Progenitor cell of endocrine pancreas (in vitro differentiated cells): ENCODE measurements at places on chromosomes 11 and 22. TPM values are rescaled to one million over a fixed set of nuclear protein-coding genes. Genes with fewer than 3 reads are reported as not detected.

KRTAP5-7 gene
- 0.29 and 0.41 TPM in 2 replicates for total RNA-seq

APLNR gene
- 0.12 TPM in 1 of 2 replicates, not detected in the other for total RNA-seq

FAM181B gene
- total RNA-seq: 8.9 and 11.3 TPM in 2 replicates

- no peaks in the 10 kb centered on the region for H3K36me3 ChIP-seq
- no peak overlapping the region for H3K4me3 ChIP-seq
- DNase-seq: no peak
- peaks cover 4% of the 10 kb centered on the region for H3K27me3 ChIP-seq
- peaks cover 37% of the 10 kb centered on the region for H3K4me1 ChIP-seq
Observed at GRCh38 chr11:16926883-16927626, 87.2 kb downstream of the PLEKHA7 start.

DNA sequence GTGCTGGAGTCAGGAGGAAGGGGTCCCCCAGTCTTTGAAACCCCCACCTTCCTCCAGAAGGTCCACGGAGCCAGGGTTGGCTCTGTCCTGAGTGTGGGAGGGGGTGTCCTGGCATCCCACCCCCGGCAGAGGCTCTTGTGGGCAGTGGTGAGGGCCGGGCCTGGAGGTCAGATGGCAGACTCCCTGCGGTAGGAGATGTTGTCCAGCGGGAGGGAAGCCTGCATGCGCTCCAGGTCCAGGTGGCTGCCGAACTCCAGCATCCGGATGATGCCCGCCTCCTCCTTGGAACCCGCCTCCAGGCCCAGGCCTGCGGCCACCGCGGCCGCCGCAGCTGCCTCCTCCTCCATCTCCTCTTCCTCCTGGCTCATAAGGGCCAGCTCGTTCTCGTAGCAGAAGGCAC lies 28.4 kb downstream of the KCNJ4 start:
- no peak overlapping the region for H3K27ac ChIP-seq
- H3K27me3 ChIP-seq: no peaks in the 10 kb centered on the region
- no peak for DNase-seq
- peaks cover 2% of the 10 kb centered on the region for H3K4me1 ChIP-seq
- H3K4me3 ChIP-seq: no peak overlapping the region

DNA sequence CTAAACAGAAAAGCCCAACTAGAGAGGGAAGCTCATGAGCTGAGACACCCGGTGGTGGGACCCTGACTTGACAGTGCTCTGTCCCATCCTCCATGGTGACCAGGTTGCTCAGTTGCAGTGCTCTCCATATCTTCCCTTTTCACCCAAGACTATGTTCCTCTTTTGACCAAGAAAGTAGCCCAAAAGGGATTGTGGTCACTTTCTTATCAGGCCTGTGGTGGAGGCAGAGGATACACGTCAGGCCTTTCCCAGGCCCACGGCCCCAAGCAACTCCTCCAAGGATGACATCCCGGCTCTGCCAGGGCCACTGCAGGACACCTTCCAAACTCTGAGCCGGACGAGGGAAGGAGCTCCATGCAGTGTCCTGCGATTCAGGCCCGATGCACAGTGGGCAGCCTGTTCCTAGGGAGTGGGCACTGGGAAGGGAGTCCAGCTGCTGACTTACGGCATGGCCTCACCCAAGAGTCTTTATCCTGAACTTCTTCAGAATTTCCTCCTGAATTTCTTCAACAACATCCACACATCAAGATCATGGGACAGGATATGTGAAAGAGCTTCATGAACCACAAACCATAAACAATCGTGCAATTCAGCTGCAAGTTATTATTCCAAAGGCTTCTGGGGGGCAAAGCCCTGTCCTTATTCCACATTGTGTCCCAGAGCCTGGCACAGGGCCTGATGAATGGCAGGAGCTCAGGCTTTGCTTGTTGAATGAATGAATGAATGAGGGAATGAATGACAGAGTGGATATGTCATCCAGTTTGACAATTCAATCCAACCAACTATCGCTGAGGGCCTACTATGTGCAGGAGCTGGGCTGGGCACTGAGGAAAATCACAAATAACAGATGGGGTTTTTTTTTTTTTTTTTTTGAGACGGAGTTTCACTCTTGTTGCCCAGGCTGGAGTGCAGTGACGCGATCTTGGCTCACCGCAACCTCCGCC lies 36.0 kb upstream of the MYH9 start:
- DNase-seq: no peak
- H3K27ac ChIP-seq: peak overlapping the region; percentile 37
- H3K27me3 ChIP-seq: no peaks in the 10 kb centered on the region
- peaks cover 15% of the 10 kb centered on the region for H3K4me1 ChIP-seq
- no peaks in the 10 kb centered on the region for H3K36me3 ChIP-seq
- no peak overlapping the region for H3K4me3 ChIP-seq

NR1H3 gene
- 25.8 and 26.7 TPM in 2 replicates for total RNA-seq

GRCh38 chr11:46360878-46361277 lies 13.6 kb downstream of the DGKZ start:
- H3K4me1 ChIP-seq: peaks cover 12% of the 10 kb centered on the region
- no peaks in the 10 kb centered on the region for H3K27me3 ChIP-seq
- no peak for DNase-seq
- H3K36me3 ChIP-seq: no peaks in the 10 kb centered on the region
- peak overlapping the region; percentile 67 for H3K27ac ChIP-seq

- H3K27me3 ChIP-seq: peaks cover 10% of the 10 kb centered on the region
- no peak for DNase-seq
- no peak overlapping the region for H3K4me3 ChIP-seq
- H3K4me1 ChIP-seq: peaks cover 16% of the 10 kb centered on the region
- H3K27ac ChIP-seq: peak overlapping the region; percentile 57
- H3K36me3 ChIP-seq: no peaks in the 10 kb centered on the region
Observed at GRCh38 chr11:130163346-130164220, 4.0 kb downstream of the ST14 start.

- H3K36me3 ChIP-seq: no peaks in the 10 kb centered on the region
- H3K27me3 ChIP-seq: no peaks in the 10 kb centered on the region
- H3K27ac ChIP-seq: no peak overlapping the region
Observed at GRCh38 chr11:7586376-7586775, 72.6 kb downstream of the PPFIBP2 start.

SAA4 gene
- total RNA-seq: not detected in 2 replicates

DNA sequence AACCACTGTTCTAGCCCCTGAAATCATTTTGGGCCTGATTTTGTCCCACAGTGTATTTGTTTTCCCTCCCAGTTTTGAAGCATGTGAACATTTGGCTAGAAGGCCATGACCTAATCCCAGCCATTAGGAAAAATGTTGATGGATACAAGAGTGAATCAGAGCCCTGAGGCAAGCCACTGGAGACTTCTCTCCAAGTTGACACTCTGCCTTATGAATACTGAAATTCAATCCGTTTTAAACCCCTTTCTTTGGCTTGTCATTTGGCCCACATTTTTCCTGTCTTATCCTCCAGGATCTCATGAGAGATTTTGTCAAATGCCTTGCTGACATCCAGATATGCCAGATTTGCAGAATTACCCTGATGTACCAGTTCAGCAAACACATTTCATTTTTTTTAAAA lies 158.8 kb downstream of the FAT3 start:
- no peak for DNase-seq
- no peak overlapping the region for H3K27ac ChIP-seq
- H3K4me1 ChIP-seq: peaks cover 4% of the 10 kb centered on the region
- H3K27me3 ChIP-seq: no peaks in the 10 kb centered on the region
